Neural progenitor cell (in vitro differentiated cells): ENCODE measurements at places on chromosomes 16 and 17. TPM values are rescaled to one million over a fixed set of nuclear protein-coding genes. Genes with fewer than 3 reads are reported as not detected.

The PRSS21 gene
- not detected in 2 replicates for total RNA-seq

The HIC1 gene
- 0.62 TPM in 1 of 2 replicates, not detected in the other for total RNA-seq

The KRT31 gene
- total RNA-seq: not detected in 2 replicates

The FLYWCH1 gene
- 5.1 and 16.1 TPM in 2 replicates for total RNA-seq

The KRT36 gene
- total RNA-seq: not detected in 2 replicates

The SULT1A3 gene
- total RNA-seq: 6.2 and 8.5 TPM in 2 replicates

The TNK1 gene
- total RNA-seq: 1.8 and 4.0 TPM in 2 replicates

The GRAP gene
- total RNA-seq: 0.46 TPM in 1 of 2 replicates, not detected in the other

DNA sequence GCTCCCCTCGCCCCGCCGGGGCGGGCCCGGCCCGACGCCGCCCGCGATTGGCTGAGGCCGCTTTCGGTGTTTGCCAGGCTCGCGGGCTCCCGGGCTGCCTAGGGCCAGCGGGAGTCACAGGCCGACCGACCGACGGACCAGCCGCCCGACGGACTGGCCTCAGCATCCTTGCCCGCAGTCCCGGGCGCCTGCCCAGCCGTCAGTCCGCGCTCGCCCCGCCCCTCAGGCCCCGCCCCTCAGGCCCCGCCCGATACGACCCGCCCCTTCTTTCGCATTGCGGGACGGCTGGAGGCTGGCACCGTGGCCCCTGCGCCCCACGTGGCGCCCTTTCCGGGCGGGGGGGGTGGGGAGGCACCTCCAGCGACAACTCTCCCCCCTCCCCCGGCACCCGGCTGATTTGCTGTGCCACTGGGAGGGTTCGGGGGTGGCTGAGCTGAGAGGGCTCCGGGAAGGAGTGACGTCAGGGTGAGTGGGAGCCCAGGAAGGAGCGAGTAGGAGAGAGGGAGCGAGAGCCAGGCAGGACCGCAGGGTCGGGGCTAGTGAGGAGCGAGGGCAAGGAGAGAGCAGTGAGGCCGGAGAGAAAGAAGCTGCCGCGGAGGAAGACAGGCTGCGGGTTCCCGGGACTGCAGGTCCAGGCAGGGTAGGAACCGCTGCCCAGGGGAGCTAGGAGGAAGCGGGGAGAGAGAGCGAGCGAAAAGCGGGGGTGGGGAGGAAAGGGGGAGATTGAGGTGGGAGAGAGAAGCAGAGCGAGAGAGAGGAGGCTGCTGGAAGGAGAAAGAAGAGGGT, at the start of gene ASPHD1:
ASPHD1 (plus strand) TSS at position 387 of the 786 bp plus-strand sequence. CDS start 484 bp downstream, outside the sequence.
- DNase-seq: peak; percentile 92

GRCh38 chr17:1577182-1577581, 14.6 kb upstream of the PITPNA start:
- no peak for DNase-seq

- no peak for DNase-seq
Measured at GRCh38 chr17:9298776-9299295, 276.8 kb downstream of the STX8 start.

DNA sequence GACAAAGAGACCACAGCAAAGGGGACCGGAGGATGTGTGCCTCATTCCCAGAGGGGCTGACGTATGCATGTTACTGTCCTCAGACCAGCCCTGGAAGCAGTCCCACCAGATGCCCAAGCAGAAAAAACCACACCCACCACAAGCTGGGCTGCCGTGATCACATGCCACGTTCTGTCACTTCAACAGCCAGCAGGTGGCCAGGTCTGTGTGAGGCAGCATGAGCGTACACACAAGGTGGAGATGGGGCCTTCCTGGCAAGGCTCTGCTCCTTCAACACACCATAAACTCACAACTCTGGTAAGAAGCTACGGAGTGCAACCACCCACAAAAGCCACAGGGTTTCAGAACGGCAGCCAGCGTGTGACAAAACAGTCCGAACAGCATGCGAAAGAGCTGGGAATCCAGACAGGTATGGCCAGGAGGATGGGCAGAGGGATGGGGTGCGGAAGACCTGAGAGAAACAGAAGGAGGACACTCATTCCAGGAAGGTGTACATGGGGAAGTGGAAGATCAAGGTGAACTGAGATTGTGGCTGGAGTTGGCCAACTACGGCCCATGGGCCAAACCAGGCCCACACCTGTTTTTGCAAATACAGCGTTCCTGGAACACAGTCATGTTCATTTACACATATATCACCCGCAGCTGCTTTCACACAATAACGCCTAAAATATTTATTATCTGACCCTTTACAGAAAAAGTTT, 27.9 kb downstream of the MBTPS1 start:
- DNase-seq: no peak

GRCh38 chr17:51947160-51947735, 211.3 kb downstream of the CA10 start:
- no peak for DNase-seq

- DNase-seq: no peak
Measured at GRCh38 chr16:25988084-25988483, 296.3 kb downstream of the HS3ST4 start.

GRCh38 chr17:56499799-56500388, 93.6 kb upstream of the NOG start:
- peak; percentile 36 for DNase-seq

- no peak for DNase-seq
Measured at GRCh38 chr17:3692346-3692745, 3.6 kb downstream of the P2RX5 start.

DNA sequence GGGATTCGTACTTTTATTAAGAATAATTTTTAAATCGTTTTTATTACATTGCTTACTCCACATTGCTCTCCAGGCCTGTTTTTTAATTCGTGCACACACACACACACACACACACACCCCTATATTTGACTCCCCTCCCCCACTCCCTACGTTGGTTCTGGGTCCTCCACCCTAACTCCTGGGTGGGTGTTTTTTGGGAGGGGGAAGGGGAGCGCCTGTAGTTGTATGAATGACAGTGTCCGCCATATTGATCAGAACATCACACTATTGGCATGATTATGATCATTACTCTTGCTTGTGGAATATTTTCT, 1.3 kb downstream of the GNAO1 start:
- no peak for DNase-seq

DNA sequence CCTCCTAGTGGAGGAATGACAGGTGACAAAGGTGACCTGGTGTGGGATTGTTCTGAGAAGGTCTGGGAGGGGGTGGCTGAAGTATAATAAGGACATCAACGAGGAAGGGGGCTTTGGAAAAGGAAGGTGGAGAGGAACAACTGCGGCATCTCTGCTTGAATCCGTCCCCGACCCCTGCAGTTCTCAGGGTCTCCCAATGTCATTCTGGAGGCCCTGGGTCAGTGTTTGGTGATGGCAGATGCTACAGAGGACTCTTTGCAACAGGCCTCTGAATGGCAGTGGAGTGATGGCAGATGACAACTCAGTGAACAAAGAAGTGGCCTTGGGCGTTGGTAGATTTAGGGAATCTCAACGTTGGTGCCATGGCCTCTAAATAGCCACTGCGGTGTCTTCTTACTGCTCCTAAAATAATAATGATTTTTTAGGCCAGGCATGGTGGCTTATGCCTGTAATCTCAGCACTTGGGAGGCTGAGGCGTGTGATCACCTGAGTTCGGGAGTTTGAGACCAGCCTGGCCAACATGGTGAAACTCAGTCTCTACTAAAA, 1.3 kb downstream of the ENGASE start:
- DNase-seq: no peak

- no peak for DNase-seq
Measured at GRCh38 chr17:1074886-1075605, 78.1 kb downstream of the TIMM22 start.

DNA sequence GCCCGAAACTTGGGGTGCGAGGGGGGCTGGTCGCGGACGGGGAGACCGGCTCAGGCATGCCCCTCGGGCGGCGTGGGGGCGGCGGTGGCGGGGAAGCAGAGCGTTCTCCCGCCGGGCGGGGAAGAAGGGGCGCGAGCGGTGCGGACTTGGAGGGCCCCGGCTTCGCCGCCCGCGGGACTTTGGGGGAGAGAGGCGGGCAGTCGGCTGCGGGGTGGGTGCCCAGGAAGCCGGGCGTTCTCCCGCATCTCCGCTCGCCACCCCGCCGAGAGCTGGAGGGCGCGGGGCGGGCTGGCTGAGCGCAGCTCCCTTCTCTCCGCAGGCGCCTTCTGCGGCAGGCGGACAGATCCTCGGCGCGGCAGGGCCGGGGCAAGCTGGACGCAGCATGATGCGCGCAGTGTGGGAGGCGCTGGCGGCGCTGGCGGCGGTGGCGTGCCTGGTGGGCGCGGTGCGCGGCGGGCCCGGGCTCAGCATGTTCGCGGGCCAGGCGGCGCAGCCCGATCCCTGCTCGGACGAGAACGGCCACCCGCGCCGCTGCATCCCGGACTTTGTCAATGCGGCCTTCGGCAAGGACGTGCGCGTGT, 772 bp downstream of the NTN1 start:
- DNase-seq: peak; percentile 76
